ENCODE measurements at places on chromosomes 7 and 10. TPM values are rescaled to one million over a fixed set of nuclear protein-coding genes. Genes with fewer than 3 reads are reported as not detected.

GRCh38 chr7:85600395-85600794, 413.5 kb upstream of the SEMA3D start:
- no peaks in the 10 kb centered on the region for H3K4me1 ChIP-seq
- H3K27me3 ChIP-seq, result no peaks in the 10 kb centered on the region
- H3K27ac ChIP-seq, result no peak overlapping the region
- DNase-seq, result no peak
- H3K36me3 ChIP-seq, result no peaks in the 10 kb centered on the region

DNA sequence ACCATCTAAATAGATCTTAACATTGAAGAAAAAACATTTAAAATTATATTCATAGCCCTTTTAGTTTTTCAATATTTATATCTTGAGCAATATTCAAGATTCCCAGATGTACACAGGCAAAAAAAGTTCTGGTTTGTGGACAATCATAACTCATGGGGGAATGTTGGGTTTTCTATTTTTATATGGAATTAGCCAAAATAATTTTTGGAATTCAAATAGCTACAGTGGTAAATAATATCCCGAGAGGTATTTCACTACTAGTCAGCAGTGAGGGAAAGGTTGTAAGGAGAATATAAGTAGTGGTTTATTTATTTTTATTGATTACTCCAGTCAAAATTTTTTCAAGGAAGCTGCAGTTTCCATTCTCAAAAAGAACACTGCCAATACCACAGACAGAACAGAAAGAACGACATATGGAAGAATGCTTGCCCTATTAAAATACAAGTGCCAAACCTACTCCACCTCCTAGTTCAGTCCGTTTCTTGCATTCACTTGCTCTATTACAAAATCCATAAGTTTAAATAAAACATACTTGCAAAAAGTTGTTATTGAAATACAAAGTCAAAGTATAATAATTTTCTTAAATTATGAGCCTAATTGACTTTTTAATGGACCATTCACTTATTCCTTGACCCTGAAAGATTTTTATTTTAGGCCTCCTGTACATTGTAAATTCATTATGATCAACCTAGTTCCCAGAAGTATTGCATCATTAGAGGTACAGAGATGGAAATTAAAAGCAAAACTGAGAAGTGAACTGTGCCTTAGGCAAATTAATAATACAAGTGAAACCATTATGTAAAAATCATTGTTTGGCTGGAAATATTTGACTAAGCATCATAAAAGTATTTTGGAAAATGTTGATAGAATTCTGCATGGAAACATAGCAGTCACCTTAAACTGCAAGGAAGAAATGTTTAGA, 533.2 kb downstream of the PARD3 start:
- H3K27ac ChIP-seq, result peak overlapping the region; percentile 83
- DNase-seq, result no peak
- peaks cover 24% of the 10 kb centered on the region for H3K4me1 ChIP-seq
- no peak overlapping the region for H3K4me3 ChIP-seq

- no peak overlapping the region for H3K27ac ChIP-seq
- H3K4me1 ChIP-seq, result peaks cover 7% of the 10 kb centered on the region
- H3K36me3 ChIP-seq, result no peaks in the 10 kb centered on the region
- H3K27me3 ChIP-seq, result no peaks in the 10 kb centered on the region
- no peak for DNase-seq
- no peak overlapping the region for H3K4me3 ChIP-seq
Observed at GRCh38 chr10:101545898-101546297, 42.2 kb downstream of the POLL start.

GRCh38 chr10:13117841-13118783, 18.1 kb downstream of the OPTN start:
- no peak for DNase-seq
- no peaks in the 10 kb centered on the region for H3K4me1 ChIP-seq
- H3K27ac ChIP-seq, result peak overlapping the region; percentile 36
- no peak overlapping the region for H3K4me3 ChIP-seq
- H3K27me3 ChIP-seq, result no peaks in the 10 kb centered on the region

- H3K27ac ChIP-seq, result peak overlapping the region; percentile 91
- no peaks in the 10 kb centered on the region for H3K36me3 ChIP-seq
- DNase-seq, result no peak
Observed at GRCh38 chr7:30479202-30480120, 877 bp upstream of the NOD1 start.

IFRD1 gene
- 85.2 TPM for total RNA-seq

GRCh38 chr7:6159097-6159483, 113.3 kb downstream of the CYTH3 start:
- H3K36me3 ChIP-seq, result peaks cover 3% of the 10 kb centered on the region
- no peak for DNase-seq
- no peaks in the 10 kb centered on the region for H3K27me3 ChIP-seq

- no peak overlapping the region for H3K4me3 ChIP-seq
- no peak overlapping the region for H3K27ac ChIP-seq
- H3K36me3 ChIP-seq, result no peaks in the 10 kb centered on the region
- H3K4me1 ChIP-seq, result no peaks in the 10 kb centered on the region
- DNase-seq, result no peak
Observed at GRCh38 chr10:124486635-124487034, 25.0 kb downstream of the LHPP start.

DNA sequence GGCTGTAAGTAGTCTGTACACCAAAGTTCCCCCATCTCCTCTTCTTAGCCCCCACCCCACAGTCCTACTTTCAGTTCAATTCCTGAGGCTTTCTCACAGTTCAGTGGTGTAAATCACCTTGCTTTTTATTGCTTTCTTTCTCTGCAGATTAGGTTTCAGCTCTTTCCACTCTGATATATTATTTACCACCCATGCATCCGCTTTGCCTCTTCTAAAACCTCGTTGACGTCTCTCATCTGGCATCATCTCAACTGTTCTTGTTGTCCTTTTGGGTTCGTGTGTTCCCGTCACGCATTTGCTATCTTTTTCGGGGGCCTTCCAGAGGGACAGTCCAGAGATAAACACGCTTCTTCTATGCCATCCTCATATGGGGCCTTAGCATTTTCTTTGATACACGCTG, 597.9 kb upstream of the DPP6 start:
- no peak overlapping the region for H3K4me3 ChIP-seq
- no peaks in the 10 kb centered on the region for H3K4me1 ChIP-seq
- no peak for DNase-seq
- no peak overlapping the region for H3K27ac ChIP-seq
- no peaks in the 10 kb centered on the region for H3K27me3 ChIP-seq
- H3K36me3 ChIP-seq, result no peaks in the 10 kb centered on the region

GRCh38 chr7:98372993-98373392, 27.9 kb downstream of the BAIAP2L1 start:
- no peak for DNase-seq
- H3K4me3 ChIP-seq, result no peak overlapping the region
- H3K27ac ChIP-seq, result no peak overlapping the region
- H3K36me3 ChIP-seq, result no peaks in the 10 kb centered on the region
- no peaks in the 10 kb centered on the region for H3K4me1 ChIP-seq

DNA sequence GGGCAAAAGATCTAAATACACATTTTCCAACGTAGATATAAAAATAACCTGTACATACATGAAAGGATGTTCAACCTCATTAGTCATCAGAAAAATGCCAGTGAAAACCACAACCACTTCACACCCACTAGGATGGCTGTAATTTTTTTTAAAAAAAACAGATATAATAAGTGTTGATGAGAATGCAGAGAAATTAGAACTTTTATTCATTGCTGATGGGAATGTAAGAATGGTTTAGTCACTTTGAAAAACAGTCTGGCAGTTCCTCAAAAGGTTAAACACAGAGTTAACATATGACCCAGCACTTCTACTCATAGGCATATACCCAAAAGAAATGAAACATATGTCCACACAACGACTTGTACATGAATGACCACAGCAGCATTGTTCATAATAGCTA, 32.3 kb upstream of the PRKCQ start:
- DNase-seq, result no peak
- H3K27ac ChIP-seq, result no peak overlapping the region
- H3K4me1 ChIP-seq, result no peaks in the 10 kb centered on the region
- H3K27me3 ChIP-seq, result no peaks in the 10 kb centered on the region

- H3K4me3 ChIP-seq, result no peak overlapping the region
Observed at GRCh38 chr7:150848561-150849115, 3.7 kb upstream of the AOC1 start.

- no peaks in the 10 kb centered on the region for H3K27me3 ChIP-seq
- H3K4me3 ChIP-seq, result no peak overlapping the region
- no peaks in the 10 kb centered on the region for H3K36me3 ChIP-seq
- H3K27ac ChIP-seq, result peak overlapping the region; percentile 79
- peaks cover 88% of the 10 kb centered on the region for H3K4me1 ChIP-seq
- no peak for DNase-seq
Observed at GRCh38 chr10:17003151-17003550, 126.5 kb downstream of the CUBN start.

DNA sequence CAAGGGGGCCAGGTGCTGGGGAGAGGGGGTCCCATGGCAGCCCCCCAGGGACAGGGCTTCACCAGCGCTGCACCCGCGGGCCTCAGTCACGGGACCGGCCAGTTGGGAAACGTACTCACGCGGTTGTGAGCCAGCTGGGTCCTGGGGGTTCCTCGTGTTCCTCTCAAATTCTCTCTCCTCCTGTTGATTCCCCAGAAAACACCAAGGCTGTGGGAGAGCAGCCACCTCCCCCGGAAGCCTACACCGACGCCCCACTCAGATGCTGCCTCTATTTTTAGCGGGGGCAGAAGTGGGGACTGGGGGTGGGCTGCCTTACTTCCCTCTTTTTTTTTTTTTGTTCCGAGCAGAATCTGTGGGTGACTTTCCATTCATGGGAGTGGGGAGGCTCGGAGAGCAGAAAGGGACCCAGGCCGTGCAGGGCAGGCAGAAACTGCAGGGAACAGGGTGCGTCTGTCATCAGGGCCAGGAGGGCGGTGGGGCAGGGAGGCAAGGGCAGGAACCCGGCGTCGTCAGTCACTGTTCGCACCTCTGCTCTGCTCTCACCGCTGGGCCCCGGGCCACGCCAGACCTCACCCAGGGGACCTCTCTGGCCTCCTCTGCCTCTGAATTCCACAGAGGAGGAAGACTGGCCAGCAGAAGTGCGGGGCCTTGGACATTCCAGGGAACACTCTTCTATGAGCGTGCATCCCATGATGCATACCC, 63.1 kb downstream of the CARD11 start:
- DNase-seq, result no peak
- no peak overlapping the region for H3K27ac ChIP-seq
- no peaks in the 10 kb centered on the region for H3K4me1 ChIP-seq
- no peaks in the 10 kb centered on the region for H3K36me3 ChIP-seq

LIPK gene
- total RNA-seq, result not detected

- no peaks in the 10 kb centered on the region for H3K36me3 ChIP-seq
- no peaks in the 10 kb centered on the region for H3K27me3 ChIP-seq
- no peak overlapping the region for H3K4me3 ChIP-seq
- no peak for DNase-seq
Observed at GRCh38 chr7:30253796-30254165, 30.6 kb upstream of the ZNRF2 start.

- peak overlapping the region; percentile 36 for H3K4me3 ChIP-seq
- no peaks in the 10 kb centered on the region for H3K36me3 ChIP-seq
- no peaks in the 10 kb centered on the region for H3K4me1 ChIP-seq
- no peak for DNase-seq
- H3K27ac ChIP-seq, result peak overlapping the region; percentile 84
- H3K27me3 ChIP-seq, result no peaks in the 10 kb centered on the region
Observed at GRCh38 chr7:94375691-94376090, 19.0 kb upstream of the COL1A2 start.

GRCh38 chr7:17680026-17680425, 260.3 kb downstream of the SNX13 start:
- H3K4me1 ChIP-seq, result peaks cover 10% of the 10 kb centered on the region
- H3K36me3 ChIP-seq, result no peaks in the 10 kb centered on the region
- DNase-seq, result no peak
- peak overlapping the region; percentile 72 for H3K27ac ChIP-seq

GPR158 gene
- total RNA-seq, result under 0.01 TPM

- no peaks in the 10 kb centered on the region for H3K27me3 ChIP-seq
- H3K36me3 ChIP-seq, result no peaks in the 10 kb centered on the region
- no peak overlapping the region for H3K27ac ChIP-seq
- H3K4me1 ChIP-seq, result no peaks in the 10 kb centered on the region
- no peak for DNase-seq
Observed at GRCh38 chr7:15084368-15084767, 181.8 kb upstream of the DGKB start.

DNA sequence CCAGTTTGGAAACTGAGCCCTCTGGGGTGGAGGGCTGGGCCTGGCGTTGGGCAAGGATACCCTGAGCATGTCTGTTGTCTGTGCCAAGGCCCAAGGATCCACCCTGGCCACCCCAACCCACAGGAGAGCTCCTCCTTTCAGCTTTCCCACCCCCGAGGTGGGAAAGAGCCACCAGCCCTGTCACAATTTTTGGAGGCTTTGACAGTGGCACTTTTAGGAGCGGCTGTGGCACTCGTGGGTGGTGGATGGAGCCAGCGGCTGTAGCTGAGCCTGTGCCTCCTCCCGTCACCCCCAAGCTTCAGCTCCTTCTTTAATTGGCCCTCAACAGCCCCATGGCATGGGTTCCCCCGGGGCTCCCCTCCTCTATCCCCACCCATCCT, 18.2 kb upstream of the ZNF862 start:
- H3K27ac ChIP-seq, result no peak overlapping the region
- no peak for DNase-seq
- no peaks in the 10 kb centered on the region for H3K36me3 ChIP-seq
- no peak overlapping the region for H3K4me3 ChIP-seq

DNA sequence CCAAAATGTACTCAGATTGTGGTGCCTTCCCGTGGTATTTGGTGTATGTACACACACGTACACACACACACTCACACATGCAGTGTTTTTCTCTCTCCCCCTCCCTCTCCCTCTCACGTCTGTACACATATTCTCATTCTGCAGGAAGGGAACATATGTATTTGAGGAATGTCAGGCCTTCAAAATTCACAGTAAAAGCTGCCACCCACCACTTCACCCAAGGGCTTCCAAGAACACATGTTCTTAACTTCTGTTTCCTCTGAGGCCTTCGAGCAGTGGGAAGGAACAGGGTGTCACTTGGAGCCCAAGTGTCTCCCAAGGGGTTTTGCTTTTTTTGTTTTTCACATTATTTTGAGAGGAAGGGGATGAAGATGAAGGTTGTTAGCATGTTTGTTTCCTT, 198.9 kb downstream of the TCF7L2 start:
- H3K36me3 ChIP-seq, result peaks cover 5% of the 10 kb centered on the region
- no peak overlapping the region for H3K27ac ChIP-seq
- DNase-seq, result no peak
- no peaks in the 10 kb centered on the region for H3K27me3 ChIP-seq
- no peaks in the 10 kb centered on the region for H3K4me1 ChIP-seq
- no peak overlapping the region for H3K4me3 ChIP-seq

GRCh38 chr10:123103944-123104343, 31.8 kb upstream of the HMX3 start:
- no peaks in the 10 kb centered on the region for H3K4me1 ChIP-seq
- no peak for DNase-seq
- no peak overlapping the region for H3K4me3 ChIP-seq
- H3K27ac ChIP-seq, result no peak overlapping the region

- H3K27ac ChIP-seq, result peak overlapping the region; percentile 94
- peaks cover 5% of the 10 kb centered on the region for H3K27me3 ChIP-seq
- H3K4me3 ChIP-seq, result no peak overlapping the region
- DNase-seq, result no peak
- H3K4me1 ChIP-seq, result no peaks in the 10 kb centered on the region
- H3K36me3 ChIP-seq, result no peaks in the 10 kb centered on the region
Observed at GRCh38 chr10:23345861-23346260, 1.3 kb upstream of the C10orf67 start.

GRCh38 chr10:22228167-22228938, 10.5 kb upstream of the EBLN1 start:
- no peaks in the 10 kb centered on the region for H3K27me3 ChIP-seq
- no peak for DNase-seq
- H3K27ac ChIP-seq, result peak overlapping the region; percentile 98
- no peaks in the 10 kb centered on the region for H3K4me1 ChIP-seq
- H3K36me3 ChIP-seq, result no peaks in the 10 kb centered on the region
- peak overlapping the region; percentile 81 for H3K4me3 ChIP-seq

Data from tibial nerve (tissue), 4 donors.